ENCODE measurements at places on chromosomes 1 and 21.
A peak's percentile ranks its signal among the peaks of the same experiment; 100 is the strongest.

- DNase-seq = no peak
These were observed 11.1 kb downstream of the ATP6V1G3 start for GRCh38 chr1:198529414-198529813.

DNA sequence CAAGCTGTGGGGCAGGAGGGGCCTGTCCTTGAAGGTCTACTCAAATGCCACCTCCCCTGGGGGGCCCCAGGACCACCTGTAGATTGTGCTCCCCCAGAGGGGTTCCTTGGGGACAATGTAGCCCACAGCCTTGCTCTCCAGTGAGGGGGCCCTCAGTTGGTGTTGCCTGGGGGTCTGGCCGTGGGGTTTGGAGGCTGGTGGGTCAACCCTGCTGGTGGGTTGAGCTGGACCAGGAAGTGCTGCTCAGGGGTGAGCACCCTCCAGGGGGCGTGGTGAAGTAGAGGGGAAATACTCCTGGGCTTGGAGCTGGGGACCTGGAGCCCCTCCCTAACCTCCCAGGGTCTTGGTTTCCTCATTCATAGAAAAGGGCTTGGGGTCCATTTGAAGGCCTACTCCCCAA lies 143.6 kb upstream of the WNT4 start:
- DNase-seq = no peak

- DNase-seq = no peak
These were observed 675.1 kb upstream of the CXADR start for GRCh38 chr21:16837721-16838120.

DNA sequence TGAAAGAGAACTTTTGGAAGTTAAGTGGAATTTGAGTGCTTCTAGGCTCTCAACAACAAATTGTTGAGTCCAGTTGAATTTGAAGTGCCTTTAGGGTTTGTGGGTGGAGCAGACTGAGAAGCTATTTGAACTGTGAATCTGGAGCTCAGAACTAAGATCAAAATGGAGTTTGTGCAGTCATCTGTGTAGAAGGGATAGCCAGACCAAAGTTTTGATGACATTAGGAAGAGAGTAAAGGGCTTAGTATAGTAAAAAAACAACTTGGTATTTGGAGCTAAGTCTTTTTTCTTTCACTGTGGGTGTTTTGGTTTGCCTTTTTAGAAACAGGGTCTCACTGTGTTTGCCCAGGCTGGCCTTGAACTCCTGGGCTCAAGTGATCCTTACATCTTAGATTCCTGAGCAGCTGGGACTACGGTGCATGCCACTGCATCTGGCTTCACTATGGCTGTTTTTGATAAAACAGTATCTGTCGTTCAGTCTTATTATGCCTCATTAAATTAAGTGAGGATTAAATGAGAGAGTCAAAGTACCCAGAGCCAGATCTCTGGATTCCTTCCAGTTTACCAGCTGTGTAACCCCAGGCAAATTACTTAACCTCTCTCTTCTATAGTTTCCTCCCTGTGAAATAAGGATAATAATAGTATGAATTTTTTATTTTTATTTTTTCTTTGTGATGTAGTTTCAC lies 20.0 kb downstream of the HDAC1 start:
- no peak for DNase-seq

DNA sequence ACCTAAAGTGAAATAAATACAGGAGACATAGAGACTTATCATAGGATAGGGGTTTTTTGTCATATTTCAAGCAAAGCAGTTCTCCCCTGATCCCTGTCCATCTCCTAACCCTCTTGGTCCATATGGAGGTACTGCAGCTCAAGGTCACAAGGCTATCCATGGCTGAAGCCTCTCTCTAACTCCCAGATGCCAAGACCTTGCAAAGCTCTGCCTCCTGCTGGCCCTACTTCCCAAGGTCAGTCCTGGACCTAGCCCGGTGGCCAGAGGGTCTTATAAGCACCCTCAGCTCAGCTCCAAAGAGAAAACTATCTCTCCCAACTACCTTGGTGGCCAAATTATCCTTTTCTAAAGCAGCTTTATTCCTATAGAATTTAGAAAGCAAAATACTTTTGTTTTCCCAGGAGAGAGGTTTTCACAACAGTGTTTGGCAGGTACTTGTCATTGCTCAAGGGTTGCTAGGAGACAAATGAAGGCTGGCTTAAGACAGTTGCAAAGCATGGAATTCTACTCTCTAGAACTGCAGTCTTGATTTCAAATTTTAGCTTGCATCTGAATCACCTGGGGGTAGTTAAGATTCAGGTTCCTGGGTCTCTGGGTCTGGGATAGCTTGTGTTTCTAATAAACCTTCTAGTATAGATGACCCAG lies 121.5 kb downstream of the XCL2 start:
- DNase-seq = no peak

GRCh38 chr1:38451541-38451993 lies 405.0 kb upstream of the POU3F1 start:
- no peak for DNase-seq

- no peak for DNase-seq
These were observed at the start of gene NECTIN4 for GRCh38 chr1:161089251-161089924. TSS of gene NECTIN4 (minus strand) at chr1:161089558. CDS start at chr1:161089296, 262 bp downstream.

DNA sequence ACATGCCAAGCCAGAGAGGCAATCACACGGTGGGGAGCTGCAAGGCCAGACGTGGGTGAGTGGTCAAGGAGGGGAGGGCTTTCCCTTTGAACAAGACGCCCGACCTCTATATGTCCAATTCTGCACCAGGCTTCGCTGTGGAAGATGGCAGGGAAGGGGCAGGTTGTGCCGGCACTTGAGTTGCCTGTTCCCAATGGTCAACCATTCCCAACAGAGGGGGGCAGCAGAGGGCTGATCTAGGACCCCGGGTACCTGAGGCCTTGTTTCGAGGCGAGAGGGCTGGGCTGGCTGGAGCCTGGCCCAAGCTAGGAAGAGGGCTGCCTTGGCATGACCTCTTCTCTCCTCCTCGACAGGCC lies 64.9 kb downstream of the TMEM53 start:
- no peak for DNase-seq

- no peak for DNase-seq
These were observed at the start of gene PIK3CD for GRCh38 chr1:9651565-9652378. TSS of gene PIK3CD (plus strand) at chr1:9651731. CDS start at chr1:9710456, 58,725 bp downstream.

GRCh38 chr21:39021478-39021832 lies 161.8 kb downstream of the PSMG1 start:
- DNase-seq = no peak

DNA sequence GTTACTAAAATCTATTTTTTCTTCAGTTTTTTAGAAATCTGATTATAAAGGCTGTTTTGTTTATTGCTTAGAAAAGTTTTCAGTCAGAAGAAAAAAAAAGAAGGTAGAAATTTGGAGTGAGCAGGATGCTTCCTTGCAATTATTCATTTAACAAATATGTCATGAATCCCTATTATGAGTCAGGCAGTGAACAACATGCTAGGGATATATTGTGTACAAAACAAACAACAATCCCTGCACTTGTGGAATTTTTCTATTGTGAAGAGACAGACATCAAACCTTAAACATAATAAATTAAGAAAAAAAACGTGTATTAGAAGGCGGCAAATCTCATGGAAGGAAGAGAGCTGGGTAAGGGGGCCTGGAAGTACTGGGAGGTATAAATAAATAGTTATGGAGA lies 664.1 kb upstream of the CAMK1G start:
- DNase-seq = no peak

- no peak for DNase-seq
These were observed 935 bp upstream of the COG2 start for GRCh38 chr1:230641346-230641745.

DNA sequence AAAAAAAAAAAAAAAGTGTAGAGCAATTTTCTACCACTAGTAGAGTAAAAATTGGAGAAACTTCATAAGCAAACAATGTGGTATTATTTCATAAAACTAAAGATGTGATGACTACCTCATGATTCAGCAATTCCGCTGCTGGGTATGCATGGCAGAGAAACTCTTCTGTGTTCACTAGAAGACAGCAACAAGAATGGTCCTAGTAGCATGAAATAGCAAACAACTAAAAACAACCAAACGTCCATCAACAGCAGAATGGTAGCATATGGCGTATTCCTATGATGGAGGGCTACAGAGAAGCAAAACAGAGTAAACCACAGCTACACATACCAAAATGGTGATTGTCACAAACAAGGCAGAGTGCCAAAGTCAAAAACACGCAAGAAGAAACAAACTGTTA lies 18.9 kb downstream of the HTR1D start:
- DNase-seq = no peak

DNA sequence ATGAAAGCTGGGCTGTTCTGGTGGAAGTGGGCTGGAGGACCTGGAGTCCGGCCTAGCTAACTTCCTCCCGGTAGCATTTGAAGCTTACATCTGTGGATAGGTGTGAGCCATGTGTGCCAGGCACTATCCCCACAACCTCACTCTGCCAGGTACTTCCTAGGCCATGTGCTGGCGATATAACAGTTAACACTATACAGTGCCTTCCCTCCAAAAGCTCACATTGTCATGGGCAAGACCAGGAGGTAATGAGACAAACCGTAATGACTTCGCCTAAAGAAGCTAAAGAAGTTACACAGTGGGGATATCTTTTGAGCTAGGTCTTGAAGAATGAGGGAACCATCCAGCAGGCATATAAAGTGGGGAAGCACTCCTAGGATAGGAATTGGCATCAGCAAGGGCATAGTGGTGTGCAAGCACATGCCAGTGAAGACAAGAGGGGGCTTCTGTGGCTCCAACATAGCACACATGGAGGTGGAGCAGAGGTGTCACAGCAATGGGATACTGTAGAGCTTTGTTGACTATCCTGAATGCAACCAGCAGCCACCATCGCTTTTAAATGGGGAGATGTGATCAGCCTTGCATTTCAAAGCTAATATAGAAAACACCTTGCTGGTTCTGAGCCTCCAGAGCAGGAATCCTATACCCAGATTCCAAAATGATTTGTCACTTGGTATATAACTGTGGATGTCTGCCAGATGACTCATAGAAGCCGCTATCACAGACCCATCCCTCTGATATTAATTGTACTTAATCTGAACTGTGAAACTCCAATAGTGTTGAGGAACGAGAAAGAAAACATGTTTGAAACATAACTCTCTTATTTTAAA lies 466.3 kb downstream of the LMO4 start:
- peak; percentile 55 for DNase-seq

DNA sequence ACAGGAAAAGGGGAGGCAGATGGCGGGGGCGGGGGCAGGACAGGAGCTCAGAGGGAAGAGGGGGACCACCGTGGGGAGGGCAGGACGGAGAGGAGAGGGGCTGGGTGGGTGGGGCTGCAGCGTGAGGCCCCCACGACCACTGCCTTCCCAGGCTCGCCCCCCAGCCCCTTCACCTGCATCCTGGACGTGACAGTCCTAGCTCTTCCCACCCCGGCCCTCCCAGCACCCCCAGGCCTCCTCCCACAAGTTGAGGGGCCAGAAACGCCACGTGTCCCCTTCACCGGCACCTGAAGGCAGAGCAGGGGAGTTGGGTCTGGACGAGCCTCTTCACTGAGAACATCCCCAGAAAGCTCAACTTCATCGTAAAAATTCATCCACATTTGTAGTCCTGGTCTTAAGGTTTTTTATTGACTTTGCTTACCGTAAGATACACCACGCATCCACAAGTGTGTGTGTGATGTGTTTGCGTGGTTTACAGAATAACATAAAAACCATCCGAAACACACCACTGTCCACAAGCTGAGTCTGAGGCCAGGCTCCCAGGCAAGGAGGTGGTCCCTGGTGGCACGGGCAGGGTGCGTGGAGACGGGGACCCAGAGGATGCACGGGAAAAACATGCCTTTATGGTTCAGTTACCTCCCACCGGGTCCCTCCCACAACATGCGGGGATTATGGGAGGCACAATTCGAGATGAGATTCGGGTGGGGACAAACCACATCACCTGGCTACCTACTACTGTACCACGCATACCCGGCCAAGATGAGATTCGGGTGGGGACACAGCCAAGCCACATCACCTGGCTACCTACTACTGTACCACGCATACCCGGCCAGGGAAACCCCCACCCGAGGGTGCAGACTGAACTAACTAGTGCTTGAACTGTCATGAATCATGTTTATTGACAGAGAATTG lies 13.9 kb upstream of the COL18A1 start:
- peak; percentile 33 for DNase-seq

- DNase-seq = no peak
These were observed 37.8 kb downstream of the GPA33 start for GRCh38 chr1:167052389-167052788.

GRCh38 chr1:221636967-221637366 lies 104.9 kb downstream of the DUSP10 start:
- DNase-seq = no peak

GRCh38 chr1:42743317-42744147 lies 3.5 kb upstream of the CLDN19 start:
- DNase-seq = no peak

DNA sequence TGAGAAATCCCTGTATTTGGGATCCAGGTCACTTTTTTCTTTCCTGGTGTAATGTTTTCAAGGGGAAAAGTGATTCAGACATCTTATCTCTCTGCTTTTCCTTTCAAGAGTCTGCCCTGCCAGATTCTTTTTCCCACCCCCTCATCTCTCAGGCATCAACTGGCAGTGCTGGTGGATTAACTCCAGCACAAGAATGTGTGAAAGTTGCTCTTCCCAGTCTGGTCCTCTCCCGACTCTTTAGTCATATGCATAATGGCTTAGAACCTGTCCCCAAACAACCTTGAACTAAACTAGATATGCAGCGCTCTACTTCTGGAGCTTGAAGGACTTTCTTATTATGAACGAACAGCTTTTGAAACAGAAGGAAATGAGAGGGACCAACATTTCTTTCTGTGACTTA lies 88.5 kb downstream of the SLC44A5 start:
- DNase-seq = no peak

- DNase-seq = no peak
These were observed 17.3 kb downstream of the DISC1 start for GRCh38 chr1:231643935-231644237.

- no peak for DNase-seq
These were observed 11.1 kb upstream of the RIMKLA start for GRCh38 chr1:42369471-42369870.

- no peak for DNase-seq
These were observed 519.2 kb upstream of the ZP4 start for GRCh38 chr1:238409932-238410331.

DNA sequence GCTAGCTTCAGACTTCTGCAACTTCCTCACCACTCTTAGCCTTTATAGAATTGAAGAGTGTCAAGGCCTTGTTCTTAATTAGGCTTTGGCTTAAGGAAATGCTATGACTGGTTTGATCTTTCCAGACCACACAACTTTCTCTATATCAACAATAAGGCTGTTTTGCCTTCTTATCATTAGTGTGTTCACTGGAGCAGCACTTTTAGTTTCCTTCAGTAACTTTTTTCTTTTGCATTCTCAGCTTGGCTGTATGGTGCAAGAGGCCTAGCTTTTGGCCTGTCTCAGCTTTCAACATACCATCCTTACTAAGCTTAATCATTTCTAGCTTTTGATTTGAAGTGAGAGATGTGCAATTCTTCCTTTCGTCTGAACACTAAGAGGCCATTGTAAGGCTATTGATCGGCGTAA lies 8.6 kb downstream of the PRKACB start:
- DNase-seq = no peak
